ENCODE measurements at places on chromosomes 7 and 10.

- no peak for DNase-seq
Measured at GRCh38 chr10:43043342-43043772, 33.5 kb upstream of the RET start.

DNA sequence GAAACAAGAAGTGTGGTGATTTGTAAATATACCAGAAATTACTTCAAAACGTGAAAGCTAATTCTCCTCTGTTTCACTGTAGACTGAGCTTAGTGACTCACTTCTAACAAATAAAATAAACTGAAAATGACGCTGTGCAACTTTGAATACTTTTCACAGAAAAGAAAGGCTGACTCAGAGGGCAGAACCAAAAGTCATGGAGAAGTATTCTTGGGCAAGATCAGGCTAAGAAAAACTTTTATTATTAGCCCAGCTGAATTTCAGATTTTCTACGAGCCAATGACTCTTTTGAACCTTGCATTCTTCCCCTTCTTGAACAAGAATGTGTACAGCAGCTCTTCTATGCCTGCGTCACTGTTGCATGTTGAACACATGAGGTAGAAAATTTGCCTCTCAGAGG is 527.3 kb upstream of the GHITM start:
- DNase-seq = no peak

- no peak for DNase-seq
Measured at GRCh38 chr7:51029701-51030191, 247.1 kb upstream of the GRB10 start.

GRCh38 chr7:128954830-128955802 is 17.4 kb downstream of the IRF5 start:
- no peak for DNase-seq

- DNase-seq = no peak
Measured at GRCh38 chr10:23381298-23382040, 36.9 kb upstream of the C10orf67 start.
